NCI-H2029 (cell line): ENCODE measurements at places on chromosomes 11 and 22.

- no peak for DNase-seq
These were observed 23.2 kb downstream of the AMOTL1 start for GRCh38 chr11:94791216-94791889.

DNA sequence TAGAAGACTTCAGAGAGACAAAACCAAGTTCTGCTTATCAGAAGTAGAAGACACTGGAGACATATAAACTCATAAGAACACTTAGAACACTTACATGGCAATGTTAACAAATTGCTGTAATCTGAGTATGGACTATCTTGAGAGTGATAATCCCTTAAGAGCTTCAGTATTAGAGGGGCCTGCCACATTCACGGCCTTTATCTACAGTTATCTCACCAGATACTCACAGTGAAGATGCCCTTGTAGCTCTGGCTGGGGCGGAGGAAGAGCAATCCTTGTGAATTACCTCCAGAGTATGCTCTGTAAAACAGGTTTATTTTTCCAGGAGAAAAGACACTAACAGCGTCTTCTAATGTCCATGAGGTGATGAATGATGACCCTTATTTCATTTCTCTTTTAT, 762.8 kb downstream of the FAM181B start:
- no peak for DNase-seq

DNA sequence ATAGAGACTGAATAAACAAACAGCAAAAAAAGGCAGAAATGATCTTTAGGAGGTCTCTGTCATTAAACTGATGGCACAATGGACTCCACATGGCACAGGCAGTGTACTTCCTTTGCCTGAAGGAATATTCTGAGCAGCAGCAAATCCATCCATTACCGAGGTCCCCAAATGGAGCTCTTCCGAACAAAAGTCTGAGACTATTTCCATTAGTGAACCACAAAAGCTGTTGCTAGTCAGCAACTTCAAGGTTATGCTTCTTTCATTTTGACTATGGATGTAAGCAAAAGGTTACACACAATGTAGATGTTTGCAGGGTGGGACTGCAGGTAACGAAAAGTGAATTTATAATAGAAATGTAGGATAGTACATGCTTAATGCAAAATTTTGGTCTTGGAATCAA, 14.5 kb downstream of the NARS2 start:
- no peak for DNase-seq

- no peak for DNase-seq
These were observed 14.2 kb downstream of the ARRB1 start for GRCh38 chr11:75337195-75337654.

DNA sequence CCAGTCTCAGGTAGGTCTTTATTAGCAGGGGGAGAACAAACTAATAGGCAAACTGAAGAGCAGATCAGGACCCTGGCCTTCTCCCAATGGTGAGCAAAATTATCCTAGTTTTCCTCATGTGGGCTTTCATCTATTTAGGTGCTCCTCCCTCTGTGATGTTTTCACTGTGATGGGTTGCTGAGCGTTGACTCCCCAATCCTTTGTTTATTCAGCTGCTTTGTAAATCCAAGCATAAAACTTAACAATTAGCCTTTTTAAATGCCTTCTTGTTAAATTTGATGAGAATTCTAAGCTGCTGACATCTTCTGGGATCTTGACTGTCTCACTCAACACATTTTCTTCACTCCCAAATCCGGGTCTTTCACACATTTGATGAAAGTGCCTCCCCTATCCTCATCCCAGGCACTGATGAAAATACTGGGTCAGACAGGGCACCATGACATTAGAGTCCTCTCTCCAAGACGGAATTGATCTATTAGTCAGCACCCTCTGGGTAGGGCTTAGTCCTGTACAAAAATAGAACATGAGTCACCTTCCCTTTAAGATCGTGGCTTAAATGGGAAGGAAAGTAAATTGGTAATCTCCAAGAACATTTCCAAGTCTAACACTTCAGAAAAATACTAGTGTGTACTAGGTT, 199.3 kb upstream of the ISX start:
- no peak for DNase-seq

- peak; percentile 72 for DNase-seq
These were observed 40.7 kb downstream of the ZNRF3 start for GRCh38 chr22:28923826-28924732.

GRCh38 chr11:36635066-36635862, 37.2 kb upstream of the RAG2 start:
- DNase-seq: no peak

DNA sequence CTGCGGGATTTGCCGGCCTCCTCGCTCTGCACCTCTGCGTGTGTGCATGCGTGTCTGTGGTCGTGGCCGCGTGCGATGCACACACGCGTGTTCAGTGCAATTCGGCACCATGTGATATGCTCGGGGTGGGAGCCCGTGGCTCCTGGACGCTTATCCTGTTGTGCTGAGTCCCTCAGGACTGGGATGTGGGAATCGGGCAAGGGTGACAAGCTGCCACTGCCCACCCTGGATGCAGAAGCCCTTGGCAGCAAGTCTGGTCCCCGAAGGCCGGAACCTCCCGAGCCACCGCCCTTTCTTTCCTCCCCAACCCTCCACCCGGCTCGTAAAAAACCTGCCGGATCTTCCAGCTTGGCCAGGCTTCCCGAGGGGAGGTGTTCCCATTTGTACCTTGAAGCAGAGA, 128.2 kb downstream of the PHF21B start:
- DNase-seq: no peak

DNA sequence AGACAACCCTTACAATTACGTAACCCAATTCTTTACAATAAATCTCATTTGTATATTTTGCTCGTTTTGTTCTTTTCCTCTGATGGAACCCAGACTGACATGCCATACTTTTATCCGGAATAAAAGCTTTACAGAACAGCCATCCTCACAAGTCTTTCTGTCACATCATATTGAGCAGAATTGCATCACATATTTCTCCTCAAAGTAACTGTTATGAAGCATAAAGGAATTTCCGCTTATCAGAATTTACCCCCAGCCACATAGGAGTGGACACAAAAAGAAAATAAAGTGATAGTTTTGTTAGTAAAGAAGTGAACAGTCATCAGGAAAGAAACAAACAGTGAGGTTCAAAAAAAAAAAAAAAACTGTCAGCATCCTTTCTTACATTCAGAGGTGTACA, 539.5 kb upstream of the LUZP2 start:
- DNase-seq: no peak

- no peak for DNase-seq
These were observed 26.3 kb downstream of the OPCML start for GRCh38 chr11:133506023-133506422.

DNA sequence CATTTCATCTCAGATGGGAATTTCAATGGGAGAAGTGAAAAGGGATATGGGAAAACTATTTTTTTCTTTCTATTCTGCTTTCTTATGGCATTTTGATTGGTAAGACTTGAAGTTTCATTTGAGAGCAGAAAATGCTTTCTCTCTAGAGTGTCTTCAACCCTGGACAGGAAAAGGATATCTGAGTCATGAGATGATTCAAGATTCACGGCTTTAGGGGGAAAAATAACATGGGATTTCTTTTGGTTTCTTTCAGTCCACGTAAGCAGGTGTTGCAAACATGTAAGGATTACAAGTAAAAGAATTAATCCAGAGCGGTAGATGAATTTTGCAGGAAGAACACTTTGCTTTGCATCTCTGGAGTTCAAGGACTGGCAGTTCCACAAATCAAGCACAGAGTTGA, 1001.0 kb upstream of the TENM4 start:
- no peak for DNase-seq

DNA sequence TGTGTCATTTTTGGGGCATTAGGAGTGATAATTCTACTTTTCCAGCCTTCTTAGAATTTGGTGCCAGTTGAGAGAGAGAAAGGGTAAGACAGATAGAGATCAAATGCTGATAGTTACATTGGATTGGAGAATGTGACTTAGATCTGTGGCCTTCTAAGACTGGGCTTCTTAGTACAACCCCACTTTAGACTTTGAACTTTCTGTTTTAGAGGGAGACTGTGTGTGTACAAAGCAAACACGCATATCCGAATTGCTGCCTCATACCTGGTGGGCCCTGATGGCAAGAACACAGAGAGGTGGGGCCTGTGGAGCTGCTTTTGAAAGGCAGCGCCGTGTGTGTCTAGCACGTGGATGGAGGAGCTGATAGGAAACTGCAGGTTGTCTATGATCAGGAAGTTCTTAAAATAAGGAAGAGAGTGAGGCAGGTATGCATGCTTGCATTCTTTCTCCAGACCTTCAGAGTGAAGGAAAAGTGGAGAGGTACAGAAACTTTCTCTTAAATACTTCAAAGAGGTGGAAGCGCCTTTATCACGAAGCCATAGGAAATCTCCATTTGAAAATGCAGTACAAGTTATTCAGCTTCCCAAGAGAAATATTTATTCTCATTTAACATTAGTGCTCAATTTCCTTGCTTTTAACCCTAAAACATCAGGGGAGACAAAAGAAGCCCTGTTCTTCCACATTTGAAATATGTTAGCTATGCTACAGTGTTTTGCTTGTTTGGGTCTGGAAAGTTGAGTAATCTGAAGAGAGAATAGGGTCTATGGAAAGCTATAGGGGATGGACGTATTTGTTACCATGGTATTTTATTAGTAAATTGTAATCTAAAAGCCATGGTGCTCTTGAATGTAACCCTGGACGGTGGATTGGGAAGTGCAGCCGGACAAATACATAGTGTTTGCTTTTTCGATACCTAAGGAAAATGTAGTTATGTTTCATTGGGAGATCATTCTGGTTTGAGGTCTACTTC, 13.7 kb downstream of the PDHX start:
- DNase-seq: no peak

DNA sequence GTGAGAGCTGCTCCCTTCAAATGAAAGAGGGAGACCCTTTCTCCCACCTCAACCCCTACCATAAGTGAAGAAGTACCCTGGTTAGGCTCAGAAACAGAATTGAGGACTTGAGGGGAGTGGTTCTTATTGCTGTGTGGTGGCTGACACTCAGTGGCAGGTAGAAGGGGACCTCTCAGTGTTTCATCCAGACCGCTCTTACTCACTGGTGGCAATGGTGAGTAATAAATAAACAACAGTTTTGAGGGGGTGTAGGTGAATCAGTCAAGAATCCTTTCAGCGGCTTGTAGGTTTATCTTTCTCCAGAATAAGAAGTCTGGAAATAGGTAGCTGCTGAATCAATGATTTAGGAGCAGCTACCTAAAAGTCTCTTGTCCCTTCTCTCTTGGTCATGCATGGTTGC, 403.4 kb upstream of the B3GAT1 start:
- DNase-seq: no peak

DNA sequence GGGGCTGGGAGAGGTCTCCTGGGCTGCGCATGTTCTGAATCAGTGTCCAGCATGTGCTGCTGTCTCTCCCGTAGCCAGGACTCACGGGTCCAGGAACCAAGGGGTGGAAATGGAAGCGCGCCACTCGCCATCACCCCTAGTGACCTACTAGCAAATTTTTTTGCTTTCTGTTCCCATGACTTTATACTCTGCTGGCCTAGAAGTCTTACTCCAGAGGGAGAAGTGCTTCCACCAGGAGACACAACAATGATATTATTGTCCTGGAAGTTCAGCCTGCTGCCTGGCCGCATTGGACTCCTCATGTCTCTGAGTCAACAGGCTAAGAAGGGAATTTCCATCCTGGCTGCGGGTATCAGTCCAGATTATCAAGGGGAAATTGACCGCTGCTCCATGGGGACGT, 729.7 kb downstream of the BRD1 start:
- no peak for DNase-seq

- DNase-seq: no peak
These were observed 839 bp downstream of the STX5 start for GRCh38 chr11:62830904-62831519.

DNA sequence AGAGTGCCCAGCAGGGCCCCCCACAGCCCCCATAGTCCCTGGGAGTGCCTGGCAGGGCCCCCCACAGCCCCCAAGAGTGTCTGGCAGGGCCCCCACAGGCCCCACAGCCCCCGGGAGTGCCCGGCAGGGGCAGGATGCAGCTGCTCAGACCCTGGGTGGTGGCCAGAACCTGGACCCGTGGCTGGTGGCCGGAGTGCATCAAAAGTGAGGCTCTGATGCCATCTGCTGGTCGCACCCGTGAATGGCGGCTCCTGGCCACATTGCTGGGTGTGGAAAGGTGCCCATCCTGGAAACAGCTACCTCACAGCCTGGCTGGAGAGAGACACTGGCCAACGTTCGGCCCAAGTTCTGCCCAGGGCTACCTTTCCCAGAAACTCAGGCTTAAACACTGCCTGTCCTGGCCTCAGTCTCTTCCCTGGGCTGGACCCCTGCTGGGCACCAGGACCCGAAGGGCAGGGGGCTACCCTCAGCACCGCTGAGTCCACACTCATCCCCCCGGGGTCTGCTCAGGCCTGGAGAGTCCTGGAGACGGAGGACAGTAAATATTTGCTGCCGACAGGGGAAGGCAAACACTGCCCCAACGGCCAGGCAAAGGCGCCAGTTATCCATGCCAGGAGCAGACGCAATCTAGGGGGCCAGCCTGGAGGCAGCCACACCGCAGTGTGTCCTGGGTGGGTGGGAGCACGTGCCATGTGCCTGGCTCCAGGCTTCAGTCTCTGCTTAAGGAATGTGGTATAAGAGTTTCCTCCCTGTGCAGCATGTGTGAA, 4.4 kb downstream of the INS start:
- DNase-seq: peak; percentile 33

DNA sequence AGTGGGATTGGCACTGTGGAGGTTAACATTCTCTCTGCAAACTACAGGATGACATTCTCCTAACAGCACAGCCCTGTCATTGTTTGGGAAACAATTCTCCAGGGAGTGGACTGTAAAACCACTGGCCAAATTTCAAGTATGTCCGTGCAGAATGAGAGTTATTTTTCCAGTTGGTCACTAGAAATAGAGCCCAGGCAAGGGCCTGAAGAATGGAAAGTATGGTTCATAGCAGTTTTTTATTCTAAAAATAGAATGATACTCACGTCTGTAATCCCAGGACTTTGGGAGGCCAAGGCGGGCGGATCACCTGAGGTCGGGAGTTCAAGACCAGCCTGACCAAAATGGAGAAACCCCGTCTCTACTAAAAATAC, 39.0 kb upstream of the CD44 start:
- DNase-seq: no peak

- no peak for DNase-seq
These were observed 137.3 kb upstream of the RASSF10 start for GRCh38 chr11:12871788-12872321.

DNA sequence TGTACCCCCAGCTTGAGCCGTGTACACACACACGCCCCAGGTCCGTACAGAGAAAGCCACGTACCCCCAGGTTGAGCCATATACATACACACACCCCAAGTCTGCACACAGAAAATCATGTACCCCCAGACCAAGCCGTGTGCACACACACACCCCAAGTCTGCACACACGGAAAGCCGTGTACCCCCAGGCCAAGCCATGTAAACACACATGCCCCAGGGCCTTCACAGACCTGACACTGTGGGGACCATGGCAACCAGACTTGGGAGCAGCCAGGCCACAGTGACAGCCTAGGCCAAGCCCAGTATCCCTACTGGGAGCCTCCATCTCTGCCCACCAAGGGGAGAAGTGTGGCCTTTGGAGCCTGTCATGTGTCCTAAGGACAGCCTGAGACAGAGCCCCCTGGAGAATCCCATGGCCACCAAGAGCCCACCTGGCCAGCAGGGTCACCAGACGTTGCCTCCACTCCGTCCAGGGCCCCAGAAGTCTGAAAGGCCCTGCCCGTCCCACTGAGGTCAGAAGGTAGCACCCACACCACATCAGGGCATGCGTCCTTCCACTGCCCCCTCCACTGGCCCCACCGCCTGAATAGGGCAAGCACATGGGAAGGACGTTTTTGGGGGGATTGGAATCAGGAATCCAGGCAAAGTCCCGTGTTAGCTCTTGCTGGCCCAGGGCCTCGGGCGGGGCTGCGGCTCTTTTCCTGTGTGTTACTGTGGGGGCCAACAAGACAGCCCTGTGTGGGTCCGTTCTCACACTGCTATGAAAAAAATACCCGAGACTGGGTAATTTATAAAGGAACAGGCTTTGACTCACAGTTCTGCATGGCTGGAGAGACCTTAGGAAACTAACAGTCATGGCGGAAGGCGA, 636.7 kb downstream of the TBC1D22A start:
- no peak for DNase-seq
